GM23338 (cell line): ENCODE measurements at places on chromosomes 1 and 21. TPM values are rescaled to one million over a fixed set of nuclear protein-coding genes. Genes with fewer than 3 reads are reported as not detected.

DNA sequence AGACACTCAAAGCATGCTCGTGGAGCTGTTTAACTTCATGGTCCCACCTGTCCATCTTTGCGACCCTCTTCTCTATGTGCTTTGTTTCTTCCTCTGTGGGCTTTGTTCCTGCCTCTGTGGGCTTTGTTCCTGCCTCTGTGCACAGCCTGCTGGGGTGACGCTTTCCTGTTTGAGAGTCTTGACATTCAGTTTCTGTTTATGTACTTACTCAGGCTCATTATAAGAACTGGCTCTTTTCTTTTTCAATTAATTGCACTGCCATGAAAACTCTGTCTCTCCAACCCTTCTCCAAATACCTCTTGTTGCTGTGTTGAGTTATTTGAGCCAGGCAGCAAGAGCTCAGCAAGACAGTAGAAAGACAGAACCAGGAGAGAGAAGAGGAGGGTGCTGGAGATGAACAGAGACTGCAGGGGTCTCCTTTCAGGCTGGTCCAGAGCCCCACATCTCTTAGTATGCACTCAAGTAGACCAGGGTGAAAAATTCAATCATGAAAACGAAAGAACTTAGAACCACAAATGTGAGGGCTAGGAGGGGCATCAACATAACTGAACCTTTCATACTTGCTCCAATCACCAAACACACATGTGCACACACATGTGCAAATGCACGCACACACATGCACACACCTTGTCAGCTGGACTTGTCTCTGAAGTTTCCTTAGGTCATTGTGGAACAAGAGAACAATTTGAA lies 88.3 kb upstream of the SGIP1 start:
- H3K27ac ChIP-seq = no peak overlapping the region
- H3K36me3 ChIP-seq = no peaks in the 10 kb centered on the region
- DNase-seq = no peak
- peaks cover 8% of the 10 kb centered on the region; the same call in 1 of the 2 replicates for H3K4me1 ChIP-seq

DNA sequence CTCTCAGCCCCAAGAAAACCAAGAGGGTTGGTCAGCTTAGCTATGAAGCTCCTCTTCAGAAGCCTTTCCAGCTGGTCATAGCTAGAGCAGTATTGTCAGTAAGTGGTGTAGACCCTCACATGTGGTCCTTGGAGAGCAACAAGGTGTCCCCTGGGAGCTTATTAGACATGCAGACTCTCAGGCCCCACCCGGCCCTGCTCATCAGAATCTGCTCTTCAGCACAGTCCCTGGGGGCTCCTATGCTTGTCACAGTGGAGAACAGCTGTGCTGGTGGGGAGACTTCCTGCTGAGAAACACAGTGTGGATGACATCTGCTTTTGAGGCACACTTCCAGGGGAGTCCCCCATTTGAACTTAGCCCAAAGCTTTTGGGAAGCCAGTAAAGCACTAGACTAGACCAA lies 21.9 kb upstream of the NEK2 start:
- DNase-seq = no peak
- no peaks in the 10 kb centered on the region for H3K4me1 ChIP-seq
- no peak overlapping the region for H3K4me3 ChIP-seq

GRCh38 chr1:194968916-194969315 lies 1639.3 kb downstream of the KCNT2 start:
- H3K27ac ChIP-seq = no peak overlapping the region
- H3K4me3 ChIP-seq = no peak overlapping the region
- H3K27me3 ChIP-seq = no peaks in the 10 kb centered on the region
- DNase-seq = no peak

DNA sequence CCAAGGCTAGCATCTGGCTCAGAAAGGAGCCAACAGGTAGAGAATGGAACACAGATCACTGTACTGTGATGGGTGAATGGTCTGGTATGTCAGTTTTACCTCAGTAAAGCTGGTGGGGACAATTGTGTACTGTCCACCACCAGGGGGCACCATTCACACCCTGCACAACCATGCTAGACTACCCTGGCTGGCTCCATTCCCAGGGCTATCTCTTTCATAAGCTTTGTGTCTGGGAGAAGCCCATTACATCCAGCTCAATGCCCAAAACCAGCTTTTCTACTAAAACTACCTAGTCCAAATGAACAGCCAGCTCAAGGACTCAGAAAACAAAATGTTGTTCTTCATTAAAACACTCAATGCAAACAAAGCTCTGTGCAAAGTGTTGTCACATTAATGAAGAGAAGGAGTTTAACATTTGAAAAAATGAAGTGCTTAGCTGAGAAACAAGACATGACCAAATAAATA lies 62.0 kb upstream of the RASAL2 start:
- peak; percentile 92 for DNase-seq
- H3K4me3 ChIP-seq = no peak overlapping the region
- no peaks in the 10 kb centered on the region for H3K27me3 ChIP-seq
- peaks cover 14% of the 10 kb centered on the region for H3K4me1 ChIP-seq
- H3K36me3 ChIP-seq = no peaks in the 10 kb centered on the region
- no peak overlapping the region for H3K27ac ChIP-seq

DNA sequence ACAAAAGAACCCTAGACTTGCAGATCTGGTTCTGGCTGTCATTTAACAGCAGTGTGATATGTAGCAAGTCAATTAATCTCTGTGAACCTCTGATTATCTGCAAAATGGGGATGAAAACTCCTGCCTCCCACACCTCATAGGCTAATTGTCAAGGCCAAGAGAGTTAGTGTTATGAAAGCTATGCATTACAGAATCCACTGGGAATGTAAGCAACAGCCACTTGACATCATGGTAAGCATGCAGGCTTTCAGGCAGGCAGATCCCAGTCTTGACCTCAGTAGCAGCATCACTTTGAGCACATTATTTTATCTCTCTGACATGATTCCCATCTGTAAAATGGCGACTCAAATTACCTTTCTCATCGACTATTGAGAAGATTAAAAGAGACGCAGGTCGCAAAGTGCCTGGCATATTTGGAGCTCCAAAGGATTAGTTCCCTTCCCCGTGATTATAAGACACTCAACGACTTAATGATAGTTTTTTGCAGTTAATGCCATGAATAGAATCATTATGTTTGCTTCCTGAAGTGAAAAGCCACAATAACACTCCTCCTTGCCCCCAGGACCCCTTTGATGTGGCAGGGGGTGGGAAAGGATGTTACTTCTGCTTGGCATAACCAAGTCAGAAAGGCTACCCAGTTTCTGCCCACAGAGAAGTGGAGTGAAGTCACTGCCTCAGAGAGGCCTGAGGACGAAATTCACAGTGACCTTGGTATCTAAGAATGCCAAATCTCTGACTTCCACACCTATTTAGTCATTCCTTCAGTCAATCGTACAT lies 273.0 kb upstream of the NFIA start:
- H3K4me3 ChIP-seq = no peak overlapping the region
- H3K36me3 ChIP-seq = no peaks in the 10 kb centered on the region; the same call in 1 of the 2 replicates
- no peaks in the 10 kb centered on the region for H3K4me1 ChIP-seq
- H3K27me3 ChIP-seq = no peaks in the 10 kb centered on the region
- no peak overlapping the region for H3K27ac ChIP-seq
- DNase-seq = no peak

- H3K4me3 ChIP-seq = no peak overlapping the region
- H3K36me3 ChIP-seq = no peaks in the 10 kb centered on the region
- no peaks in the 10 kb centered on the region for H3K27me3 ChIP-seq
- no peak for DNase-seq
These were observed 54.8 kb upstream of the SYNC start for GRCh38 chr1:32757213-32757895.

DNA sequence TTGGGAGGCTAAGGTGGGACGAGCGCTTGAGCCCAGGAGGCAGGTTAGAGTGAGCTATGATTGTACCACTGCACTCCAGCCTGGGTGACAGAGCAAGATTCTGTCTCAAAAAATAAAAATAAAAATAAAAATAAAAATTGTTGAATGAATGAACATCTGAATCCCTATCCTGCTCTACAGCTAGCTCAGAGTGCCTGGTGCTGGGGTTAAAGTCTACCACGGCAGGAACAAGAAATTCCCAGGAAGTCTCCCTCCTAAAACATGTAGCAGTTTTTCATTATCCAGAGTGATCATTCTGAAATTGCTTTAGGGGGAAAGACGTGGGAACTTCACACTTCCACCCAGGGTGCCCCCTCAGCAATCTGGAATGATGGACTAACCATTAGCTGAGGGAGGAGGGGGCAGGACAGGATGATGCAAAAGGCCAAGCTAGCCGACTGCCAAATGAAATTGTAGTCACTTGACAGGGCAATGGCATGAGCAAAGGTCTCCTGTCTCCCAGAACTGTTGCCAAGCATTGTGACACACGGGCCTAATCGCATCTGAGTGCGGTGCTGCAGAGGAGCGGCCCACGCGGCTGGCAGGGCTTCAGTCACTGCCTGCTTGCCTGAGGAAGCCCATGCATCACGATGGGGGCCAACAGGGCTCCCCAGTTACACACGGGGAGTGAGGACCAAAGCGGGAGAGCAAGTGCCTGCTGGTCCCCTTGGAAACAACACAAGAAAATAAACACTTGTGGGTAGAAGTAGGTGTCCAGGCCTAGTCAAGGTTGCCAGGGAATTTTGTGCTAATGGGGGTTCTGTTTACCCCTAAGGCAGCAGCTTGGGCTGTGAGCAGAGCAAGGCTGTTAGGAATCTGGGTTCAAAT lies 85.7 kb downstream of the NENF start:
- no peaks in the 10 kb centered on the region for H3K36me3 ChIP-seq
- H3K27me3 ChIP-seq = peaks cover 37% of the 10 kb centered on the region
- DNase-seq = no peak
- H3K4me3 ChIP-seq = no peak overlapping the region
- no peak overlapping the region for H3K27ac ChIP-seq

Gene C1orf116
- 4.0 and 5.3 TPM in 2 replicates for total RNA-seq

- H3K27me3 ChIP-seq = no peaks in the 10 kb centered on the region
- H3K36me3 ChIP-seq = no peaks in the 10 kb centered on the region
- no peaks in the 10 kb centered on the region for H3K4me1 ChIP-seq
- H3K27ac ChIP-seq = no peak overlapping the region
- no peak for DNase-seq
These were observed 98.2 kb downstream of the TNFSF18 start for GRCh38 chr1:172952516-172952915.

- H3K4me3 ChIP-seq = no peak overlapping the region
- H3K27me3 ChIP-seq = no peaks in the 10 kb centered on the region
- peaks cover 35% of the 10 kb centered on the region for H3K4me1 ChIP-seq
- H3K27ac ChIP-seq = peak overlapping the region; percentile 45; the same call in 1 of the 2 replicates
- H3K36me3 ChIP-seq = no peaks in the 10 kb centered on the region
These were observed 9.1 kb upstream of the MACF1 start for GRCh38 chr1:39195166-39196111.

- no peak for DNase-seq
- H3K27ac ChIP-seq = no peak overlapping the region
- no peak overlapping the region for H3K4me3 ChIP-seq
- peaks cover 28% of the 10 kb centered on the region for H3K4me1 ChIP-seq
- no peaks in the 10 kb centered on the region for H3K36me3 ChIP-seq
These were observed 157.7 kb downstream of the ROR1 start for GRCh38 chr1:63931468-63931867.

Gene OPRD1
- 2.3 and 3.6 TPM in 2 replicates for total RNA-seq

GRCh38 chr1:51247022-51247421 lies 10.9 kb downstream of the RNF11 start:
- peaks cover 6% of the 10 kb centered on the region; the same call in 1 of the 2 replicates for H3K4me1 ChIP-seq
- no peaks in the 10 kb centered on the region for H3K36me3 ChIP-seq
- no peaks in the 10 kb centered on the region for H3K27me3 ChIP-seq
- H3K4me3 ChIP-seq = no peak overlapping the region

DNA sequence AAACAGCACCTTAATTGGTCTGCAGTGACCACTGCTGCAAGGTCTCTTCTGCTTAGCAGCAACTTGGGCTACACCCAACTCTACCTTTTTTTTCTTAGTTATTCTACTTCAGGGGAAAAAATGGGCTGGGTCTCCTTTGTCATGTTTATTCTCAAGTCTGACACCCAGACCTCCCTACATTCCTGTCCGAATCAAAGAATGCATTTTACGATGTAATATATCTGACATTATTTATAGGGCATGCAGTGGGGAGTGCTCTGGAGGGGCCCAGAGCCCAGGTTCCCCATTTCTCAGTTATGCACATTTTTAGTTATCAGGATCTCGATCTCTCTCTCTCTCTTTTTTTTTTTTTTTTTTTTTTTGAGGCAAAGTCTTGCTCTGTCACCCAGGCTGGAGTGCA lies 50.5 kb downstream of the OPTC start:
- no peaks in the 10 kb centered on the region for H3K27me3 ChIP-seq
- H3K4me3 ChIP-seq = no peak overlapping the region
- H3K4me1 ChIP-seq = peaks cover 39% of the 10 kb centered on the region
- no peak overlapping the region for H3K27ac ChIP-seq
- H3K36me3 ChIP-seq = no peaks in the 10 kb centered on the region

- peaks cover 28% of the 10 kb centered on the region for H3K4me1 ChIP-seq
- no peaks in the 10 kb centered on the region for H3K36me3 ChIP-seq
- H3K27ac ChIP-seq = no peak overlapping the region
- DNase-seq = no peak
- no peaks in the 10 kb centered on the region for H3K27me3 ChIP-seq
- no peak overlapping the region for H3K4me3 ChIP-seq
These were observed 12.8 kb downstream of the RNF2 start for GRCh38 chr1:185058110-185058509.

Gene AMPD2
- total RNA-seq = 58.6 and 62.1 TPM in 2 replicates

- no peak overlapping the region for H3K27ac ChIP-seq
- H3K4me3 ChIP-seq = no peak overlapping the region
- DNase-seq = no peak
These were observed 191.9 kb downstream of the AK5 start for GRCh38 chr1:77473690-77474089.

Gene KRTAP11-1
- not detected in 2 replicates for total RNA-seq

DNA sequence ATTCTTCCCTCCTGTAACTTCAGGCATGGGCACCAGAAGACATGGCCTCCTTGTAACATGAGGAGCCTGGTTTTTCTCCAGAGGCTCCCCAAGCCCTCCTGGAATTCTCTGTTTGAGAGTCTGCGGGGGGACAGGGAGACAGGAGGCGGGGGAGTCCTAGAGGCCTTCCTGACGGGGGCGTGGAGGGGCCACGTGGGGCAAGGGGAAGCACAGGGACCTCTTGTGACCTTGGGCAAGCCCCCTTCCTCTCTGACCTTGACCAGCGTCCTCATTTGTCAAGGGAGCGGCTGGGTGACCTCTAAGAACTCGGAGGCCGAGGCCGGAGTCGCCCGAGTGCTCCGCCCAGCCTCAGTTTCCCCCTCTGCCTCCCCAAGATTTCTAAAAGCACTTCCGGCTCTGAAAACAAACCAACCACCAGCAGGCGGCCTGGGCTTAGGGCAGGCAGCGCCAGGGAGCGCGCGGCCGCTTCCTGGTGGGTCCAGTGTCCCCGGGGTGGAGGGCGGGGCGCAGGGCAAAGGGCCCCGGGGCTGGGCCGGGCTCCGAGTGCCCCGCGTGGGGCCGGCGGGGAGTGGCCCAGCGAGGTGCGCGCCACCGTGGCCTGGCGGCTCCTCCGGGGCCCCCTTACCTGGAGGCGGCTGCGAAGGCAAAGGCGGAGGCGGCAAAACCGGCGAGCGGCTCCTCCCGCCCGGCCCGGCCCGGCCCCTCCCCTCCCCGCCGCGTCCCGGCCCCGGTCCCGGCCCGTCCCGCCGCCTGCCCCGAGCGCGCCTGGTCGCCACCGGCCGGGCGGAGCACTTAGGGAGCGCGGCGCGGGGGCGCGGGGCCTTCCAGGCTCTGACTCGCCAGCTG lies at the start of gene TMCO4:
TMCO4 (minus strand) TSS at position 687 of the 846 bp plus-strand sequence. CDS start 19,158 bp downstream, outside the sequence.
- H3K27ac ChIP-seq = no peak within 1 kb of the TSS
- H3K4me3 ChIP-seq = peak within 1 kb of the TSS; percentile 68
- no peaks in the 10 kb centered on the region for H3K36me3 ChIP-seq
- H3K27me3 ChIP-seq = peaks cover 37% of the 10 kb centered on the region
